ENCODE measurements at places on chromosomes 1 and 21.

DNA sequence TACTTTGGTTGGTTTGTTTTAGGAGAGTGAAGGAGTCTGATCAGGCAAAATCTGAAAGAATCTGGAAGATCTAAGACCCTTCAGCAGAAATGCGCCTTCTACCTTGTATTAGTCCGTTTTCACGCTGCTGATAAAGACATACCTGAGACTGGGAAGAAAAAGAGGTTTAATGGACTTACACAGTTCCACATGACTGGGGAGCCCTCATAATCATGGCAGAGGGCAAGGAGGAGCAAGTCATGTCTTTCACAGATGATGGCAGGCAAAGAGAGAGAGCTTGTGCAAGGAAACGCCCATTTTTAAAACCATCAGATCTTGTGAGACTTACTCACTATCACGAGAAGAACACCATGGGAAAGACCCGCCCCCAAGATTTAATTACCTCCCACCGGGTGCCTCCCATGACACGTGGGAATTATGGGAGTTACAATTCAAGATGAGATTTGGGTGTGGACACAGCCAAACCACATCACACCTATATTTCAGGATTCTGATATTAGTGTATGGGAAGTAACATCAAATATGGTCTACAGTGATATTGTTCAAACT, 99.3 kb downstream of the GLUL start:
- DNase-seq: no peak

DNA sequence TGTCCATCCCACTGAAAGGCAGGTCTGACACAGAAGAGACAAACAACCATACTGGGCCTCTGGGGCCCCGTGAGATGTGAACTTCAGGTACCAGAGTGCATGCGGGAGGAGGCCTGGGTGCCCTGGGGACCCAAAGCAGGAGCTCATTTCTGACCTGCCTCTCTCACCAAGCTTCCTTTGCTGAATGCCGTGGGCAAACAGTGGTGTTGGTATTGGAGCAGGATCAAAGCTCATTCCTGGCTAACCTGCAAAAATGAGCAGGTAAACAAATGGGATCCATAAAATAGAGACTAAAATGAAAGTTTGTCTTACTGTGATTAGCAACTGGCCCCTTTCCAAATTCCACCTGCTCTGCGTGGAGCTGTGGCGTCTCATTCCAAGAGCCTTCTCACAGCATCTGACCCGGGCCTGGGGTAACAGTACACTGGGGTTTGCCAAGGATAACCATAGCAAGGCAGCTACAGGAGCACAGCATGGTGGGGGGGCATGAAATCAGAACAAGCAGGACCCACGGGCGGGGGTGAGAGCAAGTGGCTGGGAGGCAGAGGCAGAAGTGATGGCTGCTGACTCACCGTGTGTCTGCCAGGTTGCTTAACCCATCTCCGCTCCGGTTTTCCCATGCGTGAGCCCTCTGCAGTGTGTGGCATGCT, 103.6 kb downstream of the KIF26B start:
- no peak for DNase-seq

GRCh38 chr1:58991305-58991704, 207.5 kb upstream of the JUN start:
- no peak for DNase-seq

- no peak for DNase-seq
Observed at GRCh38 chr1:196661345-196661744, 9.5 kb downstream of the CFH start.

DNA sequence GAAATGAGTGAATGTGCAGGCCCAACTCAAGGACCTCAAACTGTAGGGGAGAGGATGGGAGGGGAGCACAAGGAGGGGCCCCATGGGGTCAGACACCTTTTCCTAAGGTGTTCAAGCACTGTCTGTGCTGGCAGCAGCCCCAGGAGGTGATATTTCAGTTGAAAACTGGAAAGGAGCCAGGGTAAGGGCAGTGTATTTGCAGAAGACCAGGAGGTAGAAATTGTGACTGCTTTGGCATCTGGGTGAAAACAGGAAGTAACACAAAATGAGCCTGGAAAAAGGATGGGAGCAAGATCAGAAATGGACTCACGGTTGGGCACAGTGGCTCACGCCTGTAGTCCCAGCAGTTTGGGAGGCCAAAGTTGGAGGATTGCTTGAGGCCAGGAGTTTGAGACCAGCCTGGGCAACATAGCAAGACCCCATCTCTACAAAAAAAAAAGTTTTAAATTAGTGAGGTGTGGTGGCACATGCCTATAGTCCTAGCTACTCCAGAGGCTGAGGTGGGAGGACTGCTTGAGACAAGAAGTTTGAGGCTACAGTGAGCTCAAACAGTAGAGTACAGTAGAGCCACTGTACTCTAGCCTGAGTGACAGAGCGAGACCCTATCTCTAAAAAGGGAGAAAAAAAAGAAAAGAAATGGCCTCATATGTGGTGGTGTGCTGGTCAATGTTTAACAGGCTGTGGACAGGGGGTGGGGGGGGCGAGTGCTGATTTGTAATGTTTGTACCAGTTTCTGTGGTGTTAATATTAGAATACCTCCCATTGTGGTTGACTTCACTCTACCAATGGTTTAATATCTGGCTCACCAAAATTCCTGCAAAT, 76.2 kb upstream of the ANGPTL1 start:
- DNase-seq: no peak

DNA sequence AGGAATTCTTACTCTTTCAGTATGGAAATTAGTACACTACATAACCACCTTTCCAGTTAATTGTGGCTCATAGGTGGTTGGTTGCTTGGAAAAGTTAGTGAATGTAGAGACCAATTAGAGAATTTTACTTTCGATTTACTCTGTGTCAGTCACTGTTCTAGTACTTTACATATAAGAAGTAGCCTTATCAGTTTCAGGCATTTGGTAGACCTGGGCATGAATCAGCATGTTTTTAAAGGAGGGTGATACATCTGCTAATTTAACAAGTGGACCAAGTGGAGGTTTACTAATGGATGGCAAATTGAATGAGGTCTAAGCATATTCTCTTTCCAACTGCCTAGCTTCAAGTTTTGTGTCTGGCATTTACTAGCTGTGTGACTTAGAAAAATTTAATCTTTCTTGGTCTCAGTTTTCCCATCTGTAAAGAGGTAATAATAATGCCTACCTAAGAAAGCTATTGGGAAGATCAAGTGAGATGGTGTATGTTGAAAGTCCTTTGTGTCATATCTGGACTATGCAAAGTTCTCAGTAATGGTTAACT, 1158.6 kb downstream of the PLA2G4A start:
- DNase-seq: no peak

DNA sequence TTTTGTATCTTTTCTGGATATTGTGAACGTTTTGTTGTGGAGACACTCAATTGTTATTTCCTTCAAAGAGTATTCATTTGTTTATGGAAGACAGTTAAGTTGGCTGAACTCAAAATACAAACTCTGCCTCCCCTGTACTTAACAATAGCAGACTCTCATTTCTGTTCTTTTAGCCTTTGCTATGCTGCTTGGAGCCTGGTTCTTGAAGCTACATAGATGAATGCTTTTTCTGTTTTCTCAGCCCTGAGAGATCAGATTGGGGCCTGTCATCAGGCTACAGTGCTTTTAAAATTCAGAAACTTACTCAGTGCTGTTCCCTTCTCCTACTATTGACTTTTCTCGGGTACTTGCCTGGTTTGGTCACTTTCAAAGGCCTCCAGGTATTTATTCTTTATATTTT, 215.7 kb upstream of the LYPLAL1 start:
- no peak for DNase-seq

DNA sequence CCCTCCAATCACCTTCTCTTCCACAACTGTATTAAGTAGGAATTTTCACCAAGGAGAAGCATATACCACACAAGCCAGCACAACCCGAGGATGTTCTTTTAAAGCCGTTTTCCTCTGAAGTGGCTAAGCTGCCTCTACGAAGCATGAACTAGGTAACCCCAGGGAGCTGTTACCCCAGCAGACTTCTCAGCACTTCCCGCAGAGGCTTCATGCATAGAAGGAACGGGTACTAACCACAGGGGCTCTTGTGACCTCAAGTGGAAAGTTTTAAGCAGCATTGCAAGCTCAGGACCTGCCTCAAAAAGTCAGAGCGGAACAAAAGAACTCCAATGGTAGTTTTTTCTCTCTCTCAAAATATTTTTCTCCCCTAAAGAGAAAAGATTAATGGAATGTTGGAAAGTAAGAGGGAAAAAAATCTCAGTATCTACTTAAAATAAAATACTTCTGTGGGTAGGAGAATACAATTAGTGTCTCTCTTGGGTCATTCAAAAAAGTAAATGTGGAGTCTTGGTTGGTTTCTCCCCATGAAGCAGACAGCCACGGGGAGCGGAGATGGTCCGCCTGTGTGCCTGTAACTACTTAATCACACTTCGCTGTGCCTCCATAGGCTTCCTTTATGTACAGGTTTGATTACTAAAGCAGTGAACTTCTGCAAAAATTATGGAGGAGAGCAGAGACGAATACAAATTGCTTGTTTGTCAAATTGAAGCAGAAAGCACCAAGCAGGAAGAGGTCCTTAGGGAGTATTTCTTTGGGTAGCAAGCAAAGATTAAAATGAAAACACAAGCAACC, 40.9 kb downstream of the STX6 start:
- DNase-seq: no peak

GRCh38 chr1:27724961-27725373, 794 bp upstream of the FAM76A start:
- DNase-seq: no peak

DNA sequence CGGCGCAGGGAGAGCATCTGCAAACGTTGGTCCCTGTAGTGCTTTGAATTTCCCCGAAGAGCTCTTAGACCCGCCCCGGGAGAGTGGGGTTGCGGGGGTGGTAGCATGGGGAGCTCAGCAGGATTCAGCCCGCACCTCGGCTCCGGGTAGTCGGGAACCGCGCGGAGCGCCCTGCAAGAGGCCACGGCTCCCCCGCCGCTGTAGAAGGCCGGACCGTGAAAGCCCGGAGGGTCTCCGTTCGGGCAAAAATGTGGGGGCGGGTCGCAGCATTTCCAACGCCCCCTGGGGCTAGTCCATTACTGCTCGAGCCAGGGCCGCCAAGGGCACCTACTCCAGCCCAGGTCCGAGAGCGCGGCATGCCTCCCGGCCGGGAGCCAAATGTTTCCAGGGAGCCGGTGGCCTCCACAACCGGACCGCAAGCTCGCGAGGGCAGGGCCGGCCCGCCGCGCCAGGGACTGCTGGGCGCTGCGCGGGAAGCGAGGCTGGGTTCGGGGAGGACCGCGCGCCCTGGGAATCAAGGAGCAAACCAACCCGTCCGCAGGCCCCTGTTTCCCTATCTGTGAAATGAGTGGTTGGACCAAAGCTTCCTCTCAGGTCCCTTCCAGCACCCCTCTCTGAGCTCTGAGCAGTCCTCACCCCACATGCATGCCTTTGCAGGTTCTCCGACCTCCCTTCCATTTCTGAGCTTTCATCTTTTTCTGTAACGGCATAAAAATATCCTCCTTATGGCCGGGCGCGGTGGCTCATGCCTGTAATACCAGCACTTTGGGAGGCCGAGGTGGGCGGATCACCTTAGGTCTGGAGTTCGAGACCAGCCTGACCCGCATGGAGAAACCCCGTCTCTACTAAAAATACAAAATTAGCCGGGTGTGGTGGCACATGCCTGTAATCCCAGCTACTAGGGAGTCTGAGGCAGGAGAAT, 775 bp upstream of the TMEM63A start:
- DNase-seq: peak; percentile 45

GRCh38 chr1:182200025-182200812, 138.7 kb upstream of the ZNF648 start:
- DNase-seq: no peak

GRCh38 chr1:180501865-180502360, 464 bp downstream of the ACBD6 start:
- DNase-seq: no peak

GRCh38 chr1:229022595-229023333, 248.1 kb upstream of the RAB4A start:
- no peak for DNase-seq

DNA sequence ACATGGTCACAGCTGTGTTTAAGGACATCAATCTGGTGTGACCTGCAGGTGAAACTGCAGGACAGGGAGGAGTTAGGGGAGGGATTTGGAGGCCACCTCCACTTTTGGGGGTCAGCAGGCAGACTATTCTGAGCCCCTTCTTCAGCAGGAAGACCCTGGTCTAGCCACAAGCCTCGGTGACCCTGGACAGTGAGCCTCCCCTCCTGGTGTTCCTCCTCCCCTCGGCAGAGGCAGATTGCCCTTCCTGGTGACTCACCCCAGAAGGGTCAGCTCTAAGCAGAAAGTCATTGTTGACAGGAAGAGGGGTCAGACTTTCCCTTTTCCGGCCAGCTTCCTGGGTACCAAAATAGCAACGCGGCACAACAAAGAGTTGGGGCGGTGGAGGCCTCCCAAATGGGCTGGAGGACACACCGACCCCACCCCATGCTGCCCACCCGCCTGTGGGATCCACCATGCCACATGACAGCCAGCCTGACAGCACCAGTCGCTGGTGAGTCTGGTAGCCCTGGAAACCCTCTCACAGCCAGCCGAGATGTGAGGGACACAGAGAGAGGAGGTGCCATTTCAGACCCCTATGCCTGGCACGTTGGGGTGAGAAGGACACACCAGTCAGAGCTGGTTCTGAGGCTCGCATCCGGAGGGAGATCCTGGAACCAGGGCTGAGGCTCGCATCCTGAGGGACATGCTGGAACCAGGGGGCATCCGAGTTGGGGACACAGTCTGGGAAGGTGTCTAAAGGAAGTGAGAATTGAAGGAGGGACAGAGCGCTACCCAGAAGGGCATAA, 14.7 kb upstream of the CSF1 start:
- DNase-seq: no peak

- no peak for DNase-seq
Observed at GRCh38 chr21:42559326-42559725, 45.7 kb downstream of the SLC37A1 start.

- DNase-seq: no peak
Observed at GRCh38 chr1:227521782-227522181, 41.6 kb upstream of the ZNF678 start.

DNA sequence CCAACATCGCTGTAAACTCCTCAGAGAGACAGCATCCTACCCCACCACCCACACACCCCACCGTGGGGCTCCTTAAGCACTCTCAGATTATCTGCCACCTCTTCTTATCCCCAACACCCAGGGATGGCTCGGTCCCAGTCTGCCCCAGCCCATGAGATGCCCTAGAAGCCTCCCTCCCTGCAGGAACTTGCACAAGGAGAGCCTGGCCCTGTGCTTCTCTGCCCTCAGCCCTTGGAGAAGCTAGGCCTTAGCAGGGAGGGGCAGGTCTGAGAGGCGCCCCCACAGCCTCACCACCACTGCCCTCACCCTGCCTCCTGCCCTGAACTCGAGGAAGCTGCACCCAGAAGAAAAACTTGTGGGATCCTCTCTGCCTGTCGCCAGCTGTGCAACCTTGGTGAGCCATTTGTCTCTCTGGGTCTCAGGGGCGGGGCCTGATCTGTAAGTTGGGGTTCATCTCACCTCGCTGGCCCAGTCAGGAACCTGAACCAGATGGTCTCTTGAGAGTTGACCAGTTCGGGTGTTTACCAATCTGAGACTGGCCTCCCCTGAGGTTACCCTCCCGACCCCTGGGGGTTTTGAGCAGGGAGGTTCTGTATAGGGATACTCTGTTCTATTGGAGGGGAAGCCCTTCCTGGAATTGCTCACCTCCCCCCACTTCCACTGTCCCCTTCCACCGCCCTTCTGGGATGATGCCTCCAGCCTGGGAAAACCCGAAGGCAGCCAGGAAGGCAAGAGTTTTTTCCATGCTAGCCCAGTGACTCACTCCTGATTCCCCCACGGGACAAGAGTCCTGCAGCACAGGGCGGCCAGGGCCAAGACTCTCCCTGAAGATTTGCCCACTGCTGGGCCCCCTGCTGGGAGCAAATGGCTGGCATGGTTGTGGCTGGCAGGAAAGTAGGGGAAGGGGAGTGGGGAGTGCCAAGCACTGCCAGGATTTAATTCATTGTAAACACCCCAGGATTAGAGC, at the start of gene S100A3:
TSS of gene S100A3 (minus strand) at position 537 of the 967 bp plus-strand sequence. CDS start 773 bp downstream, outside the sequence.
- no peak for DNase-seq
